Breast epithelium (tissue), 4 donors: ENCODE measurements at places on chromosomes 3 and 15. TPM values are rescaled to one million over a fixed set of nuclear protein-coding genes. Genes with fewer than 3 reads are reported as not detected.

CRABP1 gene
- total RNA-seq = 14.5 TPM

EPHB1 gene
- 1.8 TPM for total RNA-seq

ZNF80 gene
- not detected for total RNA-seq

GRCh38 chr15:73965758-73966113 is 26.4 kb downstream of the STOML1 start:
- no peak for DNase-seq

- DNase-seq = no peak
Measured at GRCh38 chr3:139657434-139657833, 20.3 kb downstream of the NMNAT3 start.
